Effector memory CD8-positive, alpha-beta T cell (primary cell): ENCODE measurements at places on chromosomes 5 and 9.

DNA sequence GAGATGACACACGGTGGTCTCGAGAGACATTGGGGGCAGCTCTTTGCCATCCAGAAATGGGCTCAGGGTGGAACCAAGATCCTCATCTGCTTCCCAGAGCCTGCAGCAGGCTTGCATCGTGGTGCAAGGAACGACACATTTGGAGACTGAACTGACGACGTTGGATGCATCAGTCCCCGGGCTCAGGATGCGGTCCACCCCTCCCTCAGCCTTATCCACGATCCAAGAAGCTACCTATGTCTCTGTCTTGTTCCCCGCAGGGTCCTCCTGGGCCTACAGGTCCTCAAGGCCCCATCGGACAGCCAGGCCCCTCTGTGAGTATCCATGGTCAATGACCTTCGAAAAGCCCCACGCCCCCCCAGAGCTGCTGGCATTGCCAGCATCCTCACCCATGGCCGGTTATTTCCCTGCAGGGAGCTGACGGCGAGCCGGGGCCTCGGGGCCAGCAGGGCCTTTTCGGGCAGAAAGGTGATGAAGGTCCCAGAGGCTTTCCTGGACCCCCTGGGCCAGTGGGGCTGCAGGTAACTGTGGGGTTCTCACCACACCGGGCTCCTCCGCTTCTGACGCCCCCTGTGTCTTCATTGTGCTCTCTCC is 69.4 kb upstream of the FCN2 start:
- no peak for DNase-seq

- DNase-seq, result no peak
Measured at GRCh38 chr5:1347571-1347970, 2.7 kb upstream of the CLPTM1L start.

GRCh38 chr5:138932171-138932810 is 57.2 kb upstream of the LRRTM2 start:
- DNase-seq, result no peak

- DNase-seq, result no peak
Measured at GRCh38 chr5:153749960-153750359, 259.5 kb downstream of the GRIA1 start.

DNA sequence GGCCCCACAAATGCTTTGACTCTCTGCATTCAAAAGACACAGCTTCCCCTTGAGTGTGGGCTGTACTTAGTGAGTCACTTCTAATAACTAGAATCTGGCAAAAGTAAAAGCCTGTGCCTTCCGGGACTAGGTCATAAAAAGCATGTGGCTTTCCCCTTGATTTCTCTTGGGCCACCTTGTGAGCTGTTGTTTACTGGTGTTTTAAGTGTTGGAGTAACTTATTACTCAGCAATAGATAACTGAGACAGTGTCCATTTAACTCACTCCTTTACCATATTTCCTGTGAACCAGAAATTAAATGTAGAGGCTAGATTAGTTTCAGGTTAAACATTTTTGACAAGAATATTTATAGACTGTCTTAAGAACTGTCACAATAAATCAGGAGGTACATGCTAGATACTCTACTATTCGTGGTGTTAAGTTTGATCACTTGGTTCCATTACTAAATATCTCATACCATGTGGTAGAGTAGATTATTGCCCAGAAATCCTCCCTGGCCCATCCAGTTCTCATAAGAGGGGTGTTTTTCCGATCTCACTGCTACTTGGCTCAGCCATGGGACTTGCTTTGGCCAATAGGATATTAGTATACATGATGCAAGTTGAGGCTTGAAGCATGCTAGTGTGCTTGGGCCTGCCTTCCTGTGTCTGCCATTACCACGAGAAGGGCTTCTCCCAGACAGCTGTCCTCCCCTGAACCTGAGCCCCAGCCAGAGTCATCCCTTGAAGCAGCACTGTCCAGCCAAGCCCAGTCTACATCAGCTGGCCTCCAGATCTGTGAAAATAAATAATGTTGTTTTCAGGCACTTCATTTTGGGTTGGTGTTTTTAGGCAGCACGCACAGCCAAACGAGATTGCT is 10.4 kb upstream of the CMBL start:
- no peak for DNase-seq

DNA sequence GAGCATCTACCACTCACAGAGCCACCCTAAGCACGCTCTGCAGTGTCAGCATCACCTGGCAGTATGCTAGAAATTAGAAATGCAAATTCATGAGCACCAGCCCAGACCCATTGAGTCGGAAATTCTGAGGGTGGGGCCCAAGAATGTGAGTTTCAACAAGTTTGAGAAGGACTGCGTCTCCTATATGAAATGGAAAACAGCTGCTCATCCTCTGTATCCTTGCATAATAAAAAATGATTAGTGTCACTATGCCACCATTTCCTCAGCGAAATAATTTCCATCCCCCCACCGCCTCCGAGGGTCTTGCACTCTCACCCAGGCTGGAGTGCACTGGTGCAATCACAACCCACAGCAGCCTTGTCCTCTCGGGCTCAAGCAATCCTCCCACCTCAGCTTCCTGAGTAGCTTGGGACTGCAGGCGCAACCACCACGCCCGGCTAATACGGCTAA is 1.3 kb upstream of the IQGAP2 start:
- DNase-seq, result no peak

- DNase-seq, result no peak
Measured at GRCh38 chr5:169064093-169064492, 236.8 kb downstream of the SLIT3 start.

DNA sequence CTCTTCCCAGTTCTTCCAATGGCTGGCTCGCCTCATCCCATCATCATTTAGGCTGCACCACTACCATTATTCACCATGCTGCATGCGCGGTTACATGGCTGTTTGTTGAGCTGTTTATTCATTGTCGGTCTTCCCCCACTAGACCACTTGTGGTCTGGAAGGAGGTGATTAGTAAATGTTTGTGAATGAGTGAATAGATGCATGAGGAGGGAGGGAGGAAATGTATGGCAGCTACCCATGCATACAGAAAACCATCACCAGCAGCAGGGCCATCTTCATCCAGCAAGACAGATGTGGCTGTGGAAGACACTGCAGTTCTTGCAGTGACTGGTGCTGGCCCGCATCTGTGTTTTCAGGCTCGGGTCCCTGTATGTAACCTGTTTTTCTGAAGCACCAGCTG is 113.3 kb upstream of the SAP30L start:
- no peak for DNase-seq

DNA sequence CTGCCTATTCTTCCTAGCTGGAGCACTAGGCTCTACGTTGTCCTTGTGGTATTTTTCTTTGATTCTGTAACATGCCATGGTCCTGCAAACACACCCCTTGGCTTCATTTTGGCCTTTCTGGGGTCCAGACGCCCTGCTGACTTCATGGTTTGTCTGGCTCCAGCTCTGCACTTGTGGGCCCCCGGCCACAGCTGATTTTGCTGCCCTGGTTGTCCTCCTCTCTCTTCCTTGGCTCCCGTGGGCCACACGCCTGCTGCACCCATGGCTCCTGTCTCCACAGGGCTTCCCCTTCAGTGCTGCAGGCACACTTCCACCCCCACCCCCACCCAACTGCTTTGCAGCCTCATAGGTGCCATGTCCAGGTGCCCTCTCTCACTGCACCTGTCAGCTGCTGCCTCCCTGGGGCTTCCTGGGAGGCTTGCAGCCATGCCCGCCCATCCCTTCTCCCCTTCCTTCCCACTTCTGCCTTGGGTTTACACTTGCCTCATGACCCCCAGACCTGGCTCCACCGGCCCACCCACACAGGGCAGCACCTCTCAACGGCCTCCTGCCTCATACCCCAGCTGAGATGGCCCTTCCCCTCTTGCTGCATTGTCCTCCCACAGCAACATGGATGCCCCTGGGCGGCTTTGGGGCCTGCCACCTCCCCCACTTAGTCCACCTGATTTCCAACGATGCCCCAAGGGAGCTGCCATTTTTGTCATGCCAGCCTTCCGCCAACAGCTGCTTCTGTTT is 25.6 kb downstream of the SLC6A3 start:
- DNase-seq, result no peak

GRCh38 chr5:2519153-2519552 is 232.3 kb downstream of the IRX2 start:
- DNase-seq, result no peak

GRCh38 chr5:90555666-90556065 is 2.9 kb upstream of the ADGRV1 start:
- DNase-seq, result no peak

DNA sequence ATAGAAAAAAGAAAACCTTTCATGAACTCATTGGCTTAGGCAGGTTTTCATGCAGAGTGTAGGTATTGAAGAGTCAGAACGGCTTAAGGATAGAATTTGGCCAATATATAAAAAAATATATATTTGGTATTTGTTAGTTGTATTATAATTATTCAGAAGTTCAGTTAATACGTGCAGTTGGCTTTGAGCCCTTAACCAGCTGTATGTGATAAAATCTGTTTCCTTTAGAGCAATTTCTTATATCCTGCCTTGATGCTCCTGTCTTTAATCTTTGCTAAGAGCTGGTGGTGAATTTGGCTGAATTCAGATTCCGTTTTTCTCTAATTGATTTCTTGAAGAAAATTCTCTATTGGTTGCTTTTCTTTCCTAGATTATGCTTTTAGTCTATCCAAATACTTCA is 3.7 kb downstream of the ANXA1 start:
- DNase-seq, result no peak

GRCh38 chr5:131019111-131019510 is 145.9 kb downstream of the HINT1 start:
- no peak for DNase-seq

- no peak for DNase-seq
Measured at GRCh38 chr9:86555661-86556060, 201.5 kb upstream of the TUT7 start.

DNA sequence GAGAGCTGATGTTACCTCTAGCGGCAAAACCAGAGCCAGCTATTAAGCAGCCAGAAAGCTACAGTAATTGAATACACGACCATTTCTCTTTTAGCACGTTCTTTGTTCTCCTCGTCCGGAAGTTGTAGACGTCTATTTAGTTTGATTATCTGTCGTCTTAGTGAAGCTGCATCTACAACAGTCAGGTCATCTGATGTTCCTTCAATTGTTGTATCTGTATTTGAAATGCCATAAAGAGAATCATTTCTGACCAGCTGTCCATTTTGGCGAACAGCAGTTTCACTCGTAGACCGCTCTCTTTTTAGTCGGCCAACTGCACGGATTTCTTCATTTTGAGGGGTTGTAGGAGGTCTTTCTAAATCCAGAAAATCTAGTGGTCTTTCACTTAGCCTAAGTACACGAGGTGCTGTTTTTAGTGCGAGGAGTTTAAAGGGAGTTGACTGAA is 12.6 kb downstream of the PDE6A start:
- DNase-seq, result no peak
